ENCODE measurements at places on chromosomes 1 and 21. TPM values are rescaled to one million over a fixed set of nuclear protein-coding genes. Genes with fewer than 3 reads are reported as not detected.

Gene LCE1F
- total RNA-seq: not detected

Gene PCBP3
- total RNA-seq: not detected

GRCh38 chr1:43472087-43472462 lies 18.3 kb upstream of the HYI start:
- no peak for DNase-seq
- H3K4me3 ChIP-seq: no peak overlapping the region
- H3K4me1 ChIP-seq: peaks cover 56% of the 10 kb centered on the region

DNA sequence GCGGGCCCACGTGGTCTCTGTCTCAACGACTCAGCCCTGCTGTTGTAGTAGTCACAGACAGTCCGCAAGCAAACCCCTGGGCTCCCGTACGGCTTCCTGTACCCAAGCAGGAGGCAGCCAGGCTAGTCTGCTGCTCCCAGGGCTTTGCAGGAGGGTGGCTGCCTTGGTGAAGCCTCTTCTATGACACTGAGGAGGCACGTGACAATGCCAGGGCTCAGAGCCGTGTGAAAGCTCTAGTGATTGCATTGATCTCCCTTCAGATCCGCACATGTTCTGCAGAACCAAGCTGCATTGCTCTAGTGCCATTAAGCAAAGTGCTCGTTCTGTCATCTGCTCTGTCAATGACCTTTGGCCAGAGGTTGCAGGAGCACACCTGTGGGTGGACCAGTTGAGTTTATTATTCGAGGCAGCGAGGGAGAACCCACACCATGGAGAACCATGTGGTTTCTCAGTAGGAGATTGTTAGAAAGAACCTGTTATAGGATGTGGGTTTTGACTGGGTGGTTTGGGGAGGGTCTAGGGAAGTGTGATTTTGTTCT lies 18.0 kb downstream of the UMODL1 start:
- no peaks in the 10 kb centered on the region for H3K36me3 ChIP-seq
- H3K4me3 ChIP-seq: no peak overlapping the region
- peaks cover 14% of the 10 kb centered on the region for H3K4me1 ChIP-seq
- H3K27ac ChIP-seq: no peak overlapping the region

GRCh38 chr1:44808938-44809917 lies 905 bp downstream of the BTBD19 start:
- peaks cover 10% of the 10 kb centered on the region for H3K36me3 ChIP-seq
- DNase-seq: no peak
- peaks cover 77% of the 10 kb centered on the region for H3K4me1 ChIP-seq
- H3K4me3 ChIP-seq: no peak overlapping the region
- peak overlapping the region; percentile 98 for H3K27ac ChIP-seq

GRCh38 chr1:155322571-155322952 lies 1.9 kb downstream of the RUSC1 start:
- no peak for DNase-seq
- H3K36me3 ChIP-seq: no peaks in the 10 kb centered on the region
- peak overlapping the region; percentile 96 for H3K4me3 ChIP-seq

DNA sequence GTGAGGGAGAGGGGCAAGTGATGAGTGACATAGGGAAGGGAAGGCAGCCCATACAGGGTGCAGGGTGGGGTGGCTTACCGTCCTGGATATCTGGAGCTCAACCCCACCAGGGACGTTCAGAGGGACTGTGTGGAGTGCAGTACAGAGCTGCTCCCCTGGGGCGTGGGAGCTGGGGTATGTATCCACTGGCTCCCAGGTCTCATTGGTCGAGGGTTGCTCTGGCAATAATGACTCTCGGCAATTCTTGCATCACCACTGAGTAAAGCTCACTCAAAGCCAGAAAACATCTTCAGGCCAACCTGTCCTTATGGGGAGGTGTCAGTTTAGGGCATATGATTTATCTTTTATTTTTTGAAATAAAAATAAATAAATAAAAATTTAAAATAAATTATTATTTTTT lies 43.2 kb upstream of the RUNX3 start:
- H3K4me1 ChIP-seq: peaks cover 10% of the 10 kb centered on the region
- H3K27ac ChIP-seq: no peak overlapping the region
- no peaks in the 10 kb centered on the region for H3K27me3 ChIP-seq
- no peak for DNase-seq
- no peak overlapping the region for H3K4me3 ChIP-seq

DNA sequence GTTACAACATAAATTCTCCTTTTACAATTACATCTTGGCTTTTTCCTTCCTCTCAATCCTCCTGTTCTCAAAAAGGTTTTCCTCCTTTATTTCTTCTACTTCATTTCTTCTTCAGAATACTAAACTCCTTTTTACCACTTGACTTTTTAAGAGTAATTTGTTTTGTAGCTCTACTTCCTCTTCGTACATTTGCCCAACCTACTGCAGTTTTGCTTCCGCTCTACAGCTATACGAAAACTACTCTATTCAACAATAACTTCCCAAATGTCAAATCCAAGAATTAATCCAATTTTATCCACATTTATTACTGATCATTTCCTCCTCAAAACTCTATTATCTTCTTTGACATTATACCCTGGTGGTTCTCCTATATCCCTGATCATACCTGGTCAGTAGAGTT lies 3.4 kb downstream of the GDAP2 start:
- no peak overlapping the region for H3K27ac ChIP-seq
- no peaks in the 10 kb centered on the region for H3K27me3 ChIP-seq
- H3K4me3 ChIP-seq: no peak overlapping the region
- no peak for DNase-seq
- peaks cover 17% of the 10 kb centered on the region for H3K4me1 ChIP-seq

GRCh38 chr1:76547916-76548315 lies 319.4 kb upstream of the ST6GALNAC5 start:
- H3K27me3 ChIP-seq: no peaks in the 10 kb centered on the region
- DNase-seq: no peak
- no peak overlapping the region for H3K4me3 ChIP-seq
- H3K36me3 ChIP-seq: no peaks in the 10 kb centered on the region

DNA sequence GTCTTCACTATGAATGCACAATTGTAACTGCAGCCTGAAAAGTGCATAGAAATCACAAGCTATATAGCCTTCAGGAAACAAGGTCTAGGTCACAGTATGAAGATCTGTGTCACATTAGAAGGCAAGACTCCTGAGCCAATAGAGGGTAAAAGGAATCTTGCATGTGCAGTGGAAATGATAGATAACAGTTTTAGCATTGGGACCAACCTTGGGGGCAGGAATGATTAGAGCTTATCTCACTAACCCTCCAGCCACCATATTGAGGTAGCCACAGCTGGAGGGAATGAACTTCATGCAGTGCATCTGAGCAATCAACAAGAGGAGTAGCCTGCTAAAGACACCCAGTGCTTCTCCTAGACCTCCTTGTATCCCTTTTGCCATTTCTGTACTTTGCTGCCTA lies 390.1 kb downstream of the LTN1 start:
- no peaks in the 10 kb centered on the region for H3K36me3 ChIP-seq
- DNase-seq: no peak
- H3K27me3 ChIP-seq: no peaks in the 10 kb centered on the region
- no peak overlapping the region for H3K4me3 ChIP-seq
- no peak overlapping the region for H3K27ac ChIP-seq

DNA sequence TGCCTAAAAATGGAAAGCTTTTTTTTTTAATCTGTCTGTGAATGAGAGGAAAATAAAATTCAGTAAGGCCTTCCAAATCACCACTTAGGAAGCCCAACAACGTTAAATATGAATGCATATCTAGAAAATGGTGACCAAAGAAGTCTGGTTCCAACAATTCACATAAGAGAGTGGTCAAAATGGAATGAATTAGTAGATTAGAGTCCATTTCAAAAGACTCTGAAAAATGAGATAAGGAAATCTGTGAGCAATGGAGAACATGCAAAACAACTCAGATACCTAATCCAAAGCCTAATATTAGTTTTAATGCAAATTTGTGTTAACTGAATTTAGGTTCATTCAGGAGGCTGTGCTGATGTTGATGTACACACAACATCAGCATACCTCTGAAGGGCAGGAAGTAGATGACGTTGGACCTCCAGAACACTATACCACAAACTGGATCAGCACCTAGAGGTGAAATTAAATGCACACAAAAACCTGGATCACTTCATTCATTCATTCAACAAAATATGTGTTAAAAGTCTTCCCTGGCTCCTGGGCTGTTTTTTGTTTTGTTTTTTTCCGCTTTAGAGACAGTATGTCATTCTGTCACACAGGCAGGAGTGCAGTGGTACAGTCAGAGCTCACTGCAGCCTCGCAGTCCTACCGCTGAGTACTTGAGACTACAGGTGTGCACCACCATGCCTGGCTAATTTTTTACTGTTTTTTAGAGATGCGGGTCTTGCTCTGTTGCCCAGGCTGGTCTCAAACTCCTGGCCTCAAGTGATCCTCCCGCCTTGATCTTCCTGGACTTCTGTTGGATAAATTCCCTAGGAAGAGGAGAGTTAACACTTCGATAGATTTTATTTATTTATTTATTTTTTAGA lies 4.9 kb upstream of the BRWD1 start:
- H3K36me3 ChIP-seq: no peaks in the 10 kb centered on the region
- no peak for DNase-seq
- H3K4me1 ChIP-seq: peaks cover 53% of the 10 kb centered on the region
- H3K4me3 ChIP-seq: no peak overlapping the region
- H3K27me3 ChIP-seq: no peaks in the 10 kb centered on the region
